Diencephalon (tissue), 1 donor: ENCODE measurements at places on chromosomes 4 and X. TPM values are rescaled to one million over a fixed set of nuclear protein-coding genes. Genes with fewer than 3 reads are reported as not detected.

Gene PSAPL1
- total RNA-seq: not detected

Gene MAGED4
- total RNA-seq: 160 TPM

Gene LRCH2
- 40.6 TPM for total RNA-seq

Gene XK
- total RNA-seq: 11.3 TPM

Gene SUPT20HL1
- total RNA-seq: not detected

Gene PAGE1
- not detected for total RNA-seq

Gene TDO2
- total RNA-seq: 0.92 TPM

Gene SPATA4
- total RNA-seq: 2.3 TPM

Gene PAK3
- total RNA-seq: 204 TPM

Gene ERCC6L
- total RNA-seq: 1.4 TPM

Gene VCX
- total RNA-seq: not detected

Gene ZNF674
- 13.4 TPM for total RNA-seq

Gene TSC22D3
- total RNA-seq: 70.4 TPM

Gene F8A2
- not detected for total RNA-seq

Gene CENPVL3
- total RNA-seq: 10.4 TPM

Gene EPHA5
- 84.4 TPM for total RNA-seq

Gene TCEAL2
- 41.8 TPM for total RNA-seq
